Right ventricle myocardium superior (tissue), 1 donor: ENCODE measurements at places on chromosomes 12 and 14. TPM values are rescaled to one million over a fixed set of nuclear protein-coding genes. Genes with fewer than 3 reads are reported as not detected.

DNA sequence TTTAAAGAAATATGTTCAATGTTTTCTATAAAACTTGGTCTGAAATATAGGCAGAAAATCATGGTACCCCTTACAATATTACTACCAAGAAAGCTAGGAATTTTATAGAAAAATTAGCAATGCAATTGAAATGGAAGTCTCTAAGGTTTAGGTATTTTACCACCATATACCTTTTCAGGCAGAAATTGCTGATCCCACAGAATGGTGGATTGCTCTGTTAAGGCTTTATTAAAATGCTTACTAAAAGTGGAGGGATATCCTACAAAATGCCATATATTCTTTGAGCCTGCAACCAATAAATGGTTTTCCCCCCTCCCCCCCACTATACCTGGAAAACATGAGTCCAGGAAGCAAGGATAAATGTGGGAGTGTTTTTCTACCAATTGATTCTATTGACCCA lies 718.1 kb upstream of the NOVA1 start:
- no peak for DNase-seq

CLEC9A gene
- total RNA-seq, result not detected

DNA sequence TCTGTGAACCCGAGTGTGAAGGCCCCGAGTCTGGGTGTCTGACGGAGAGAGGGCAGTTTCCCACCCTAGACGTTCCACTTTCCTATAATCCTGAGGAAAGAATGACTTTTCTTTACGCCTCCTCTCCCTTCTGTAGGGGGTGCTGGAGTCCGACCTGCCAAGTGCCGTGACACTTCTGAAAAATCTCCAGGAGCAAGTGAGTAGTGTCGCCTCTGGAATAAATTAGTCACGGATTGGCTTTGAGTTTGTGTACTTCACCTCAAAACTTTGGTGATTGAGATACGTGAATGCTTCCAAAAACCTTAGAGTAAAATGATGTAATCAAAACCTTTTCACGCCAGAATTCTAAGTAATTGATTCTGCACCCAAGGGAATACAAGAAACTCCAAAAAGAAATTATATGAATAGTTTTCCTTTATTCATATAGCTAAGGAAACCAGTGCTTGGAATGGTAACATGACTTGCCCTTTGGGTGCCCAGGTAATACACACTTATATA lies 452 bp downstream of the NGDN start:
- no peak for DNase-seq

GRCh38 chr12:80353254-80353653 lies 90.8 kb upstream of the PTPRQ start:
- no peak for DNase-seq

GRCh38 chr14:73025544-73025943 lies 1.4 kb downstream of the ZFYVE1 start:
- no peak for DNase-seq

DNA sequence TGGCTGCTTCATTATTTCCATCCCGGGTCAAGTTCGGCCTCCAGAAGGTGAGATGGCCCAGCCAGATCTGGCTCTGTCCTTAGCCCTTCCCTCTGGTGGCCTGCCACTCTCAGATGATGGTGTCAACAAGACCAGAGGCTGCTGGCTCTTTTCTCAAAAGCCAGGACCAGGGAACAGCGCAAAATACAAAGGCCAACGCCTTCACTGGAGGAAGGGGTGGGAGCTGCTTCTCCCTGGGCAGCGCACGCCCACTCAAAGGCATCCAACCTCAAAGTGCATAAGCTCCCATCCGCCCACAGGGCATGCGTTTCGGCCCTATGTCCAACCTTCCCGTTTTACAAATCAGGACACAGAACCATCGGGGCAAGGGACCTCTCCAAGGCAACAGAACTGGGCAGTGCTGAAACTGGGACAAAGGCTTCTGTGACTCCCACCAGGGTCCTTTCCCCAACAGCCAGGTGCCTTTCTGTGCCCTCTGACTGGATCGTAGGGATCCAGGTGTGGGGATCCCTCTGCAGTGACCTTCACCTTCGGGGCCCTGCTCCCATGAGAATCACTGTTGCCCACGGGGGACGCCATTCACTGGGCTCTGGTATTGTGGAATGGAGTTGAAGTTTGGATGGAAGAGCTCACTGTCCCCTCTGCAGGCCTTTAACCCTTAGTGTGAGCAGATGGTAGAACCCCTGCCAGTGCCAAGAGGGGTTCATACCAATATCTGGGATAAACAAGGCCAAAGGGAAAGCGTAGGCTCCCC lies 76.8 kb downstream of the NINJ2 start:
- peak; percentile 14 for DNase-seq

DNA sequence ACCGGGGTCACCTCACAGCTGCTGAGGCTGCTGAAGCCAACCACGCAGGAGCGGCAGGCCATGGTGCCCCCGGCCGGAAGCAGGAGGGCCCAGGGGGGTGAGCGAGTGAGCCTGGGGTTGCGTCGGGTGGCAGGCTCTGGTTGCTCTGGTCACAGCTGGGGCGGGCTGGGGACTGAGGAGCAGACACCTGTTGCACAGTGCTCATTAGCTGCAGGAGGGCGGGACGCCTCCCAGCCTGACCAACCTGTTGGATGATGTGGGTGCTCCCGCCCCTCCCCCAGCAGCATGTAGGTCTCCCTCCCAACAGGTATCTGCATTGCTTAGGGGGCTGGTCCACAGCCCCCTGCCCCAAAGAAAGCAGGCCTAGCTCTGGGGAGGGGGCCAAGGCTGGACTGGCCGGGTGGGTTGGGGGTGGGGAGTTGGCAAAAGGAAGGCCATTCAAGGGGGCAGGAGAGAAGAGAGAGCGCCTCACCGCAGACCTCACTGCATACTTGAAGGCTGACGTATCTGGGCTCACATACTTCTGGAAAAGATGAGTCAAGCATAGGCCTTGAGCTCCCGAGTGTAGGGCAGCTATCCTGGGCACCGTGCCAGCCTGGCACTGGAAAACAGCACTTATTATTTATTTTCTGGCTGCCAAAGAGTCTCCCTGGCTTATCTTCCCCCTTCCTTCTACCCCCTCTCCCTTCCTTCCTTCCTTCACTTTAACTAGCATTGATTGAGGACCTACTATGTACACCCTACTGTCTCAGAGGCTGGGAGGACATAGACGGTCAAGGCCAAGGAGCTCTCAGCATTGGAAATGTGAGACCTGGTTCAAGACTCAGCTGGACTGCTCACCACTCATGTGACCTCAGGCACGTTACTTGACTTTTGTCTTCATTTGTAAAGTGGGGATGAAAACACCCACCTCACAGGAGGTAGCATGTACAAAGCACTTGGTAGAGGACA lies at the start of gene KRT80:
KRT80 (minus strand) TSS at position 174 of the 951 bp plus-strand sequence; CDS start at position 62, 112 bp downstream.
- DNase-seq, result peak; percentile 90

DNA sequence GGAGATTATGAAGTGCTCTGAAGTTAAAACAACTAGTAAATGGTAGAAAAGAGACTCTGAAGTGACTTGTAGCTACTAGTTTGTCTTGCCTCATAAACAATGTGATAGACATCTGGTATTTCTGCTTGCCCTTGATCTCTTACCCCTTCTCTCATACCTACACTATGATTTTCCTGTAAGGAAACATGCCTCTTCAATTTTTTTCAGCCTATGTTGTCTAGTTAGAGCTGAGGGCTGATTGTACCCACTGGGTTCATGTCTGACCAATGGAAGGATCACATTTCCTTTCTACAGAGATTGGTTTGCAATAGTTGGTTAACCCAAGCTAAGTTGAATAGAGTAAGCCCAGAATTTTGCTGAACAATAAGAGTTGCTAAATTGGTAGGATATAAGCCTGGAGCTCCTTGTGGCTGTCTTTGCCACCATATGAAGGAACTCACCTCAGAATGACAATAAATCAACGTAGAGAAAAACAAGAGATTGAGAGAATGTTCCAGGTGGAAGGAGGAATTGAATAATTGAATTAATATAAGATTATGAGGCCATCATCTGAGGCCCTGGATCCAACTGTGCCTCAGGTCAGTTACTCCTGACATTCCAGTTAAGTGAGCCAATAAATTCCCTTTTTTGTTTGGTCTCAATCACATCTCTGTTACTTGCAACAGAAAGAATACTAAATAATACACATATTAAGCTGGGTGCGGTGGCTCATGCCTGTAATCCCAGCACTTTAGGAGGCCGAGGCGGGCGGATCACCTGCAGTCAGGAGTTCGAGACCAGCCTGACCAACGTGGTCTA lies 346.4 kb downstream of the ZFP36L1 start:
- DNase-seq, result no peak

DNA sequence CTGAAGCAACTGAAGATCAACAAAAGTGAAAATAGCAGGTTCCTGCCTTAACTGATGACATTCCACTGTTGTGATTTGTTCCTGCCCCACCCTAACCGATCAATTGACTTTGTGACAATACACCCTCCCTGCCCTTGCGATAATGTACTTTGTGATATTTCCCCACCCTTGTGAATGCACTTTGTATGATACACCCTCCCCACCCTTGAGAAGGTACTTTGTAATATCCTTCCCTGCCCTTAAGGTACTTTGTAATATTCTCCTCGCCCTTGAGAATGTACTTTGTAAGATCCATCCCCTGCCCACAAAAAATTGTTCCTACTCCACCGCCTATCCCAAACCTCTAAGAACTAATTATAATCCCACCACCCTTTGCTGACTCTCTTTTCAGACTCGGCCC lies 41.4 kb downstream of the BCAT1 start:
- no peak for DNase-seq

- no peak for DNase-seq
Measured at GRCh38 chr12:103128862-103129501, 171.5 kb downstream of the ASCL1 start.

DNA sequence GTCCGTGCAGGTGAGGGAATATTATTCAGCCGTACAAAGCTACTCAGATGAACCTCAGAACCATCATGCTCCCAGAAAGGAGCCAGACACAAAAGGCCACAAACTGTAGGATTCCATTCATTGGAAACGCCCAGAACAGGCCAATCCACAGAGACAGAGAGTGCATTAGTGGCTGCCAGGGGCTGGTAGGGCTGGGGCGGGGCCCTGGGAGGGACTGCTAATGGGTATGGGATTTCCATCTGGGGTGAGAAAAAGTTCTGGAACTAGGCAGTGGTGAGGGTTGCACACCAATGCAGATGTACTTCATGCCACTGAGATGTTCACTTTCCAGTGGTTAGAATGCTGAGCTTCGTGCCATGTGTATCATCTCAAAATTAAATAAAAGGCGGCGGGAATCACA lies 101.1 kb downstream of the RFLNA start:
- no peak for DNase-seq

SLC25A47 gene
- total RNA-seq, result not detected

GRCh38 chr12:2138871-2139308 lies 86.1 kb downstream of the CACNA1C start:
- DNase-seq, result no peak

GRCh38 chr12:546265-546919 lies 86.7 kb downstream of the B4GALNT3 start:
- no peak for DNase-seq

TNS2 gene
- total RNA-seq, result 107 TPM

GRCh38 chr12:75759196-75759595 lies 247.8 kb upstream of the KRR1 start:
- DNase-seq, result no peak

- DNase-seq, result no peak
Measured at GRCh38 chr14:52044791-52045522, 23.9 kb downstream of the NID2 start.

GRCh38 chr14:64520699-64521098 lies 16.1 kb downstream of the ZBTB1 start:
- no peak for DNase-seq

CD163 gene
- 72.0 TPM for total RNA-seq

DNA sequence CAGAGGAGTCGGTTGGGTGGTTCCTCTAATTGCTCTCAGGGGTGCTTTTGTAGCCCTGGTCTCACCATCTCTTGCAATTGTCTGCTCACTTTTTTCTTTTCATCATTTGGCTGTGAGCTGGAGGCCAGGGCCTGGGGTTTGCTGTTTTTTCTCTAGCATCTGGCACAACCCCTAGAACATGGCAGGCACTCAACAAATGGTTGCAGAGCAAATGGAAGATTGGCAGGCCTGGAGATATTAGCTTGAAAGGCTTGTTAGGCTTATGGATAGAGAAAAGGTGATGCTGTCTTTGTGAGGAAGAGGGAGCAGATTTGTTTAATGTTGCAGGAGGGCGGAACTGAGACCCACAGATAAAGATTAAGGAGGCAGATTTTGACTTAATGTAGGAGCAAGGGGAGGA lies 47.0 kb downstream of the GALNT8 start:
- DNase-seq, result no peak

OTOGL gene
- 0.19 TPM for total RNA-seq

ADCY4 gene
- 20.6 TPM for total RNA-seq

LRP1 gene
- total RNA-seq, result 121 TPM

DNA sequence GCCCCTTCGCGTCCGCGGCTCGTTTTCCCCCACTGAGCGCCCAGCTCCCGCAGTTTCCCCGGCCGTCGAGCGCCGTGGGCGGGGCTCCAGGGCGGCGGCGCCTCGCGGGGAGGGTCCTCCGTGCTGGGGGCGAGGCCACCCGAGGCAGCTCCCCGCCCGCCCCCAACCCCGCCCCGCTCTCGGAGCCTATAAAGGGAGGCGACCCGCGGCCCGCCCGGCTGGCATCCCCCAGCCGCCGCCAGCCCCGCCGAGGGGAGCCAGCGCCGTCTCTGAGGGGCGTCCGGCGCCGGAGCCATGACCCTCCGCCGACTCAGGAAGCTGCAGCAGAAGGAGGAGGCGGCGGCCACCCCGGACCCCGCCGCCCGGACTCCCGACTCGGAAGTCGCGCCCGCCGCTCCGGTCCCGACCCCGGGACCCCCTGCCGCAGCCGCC lies at the start of gene TAMALIN:
TAMALIN (plus strand) TSS at position 221 of the 432 bp plus-strand sequence; CDS start at position 295, 74 bp downstream.
- DNase-seq, result peak; percentile 86

GRCh38 chr12:93521225-93522080 lies 51.0 kb upstream of the SOCS2 start:
- DNase-seq, result no peak

GRCh38 chr12:120468325-120468820 lies 1.2 kb downstream of the SRSF9 start:
- DNase-seq, result peak; percentile 50

GRCh38 chr12:94831081-94831751 lies 172.3 kb downstream of the NDUFA12 start:
- no peak for DNase-seq

KLRC1 gene
- total RNA-seq, result not detected

GRCh38 chr12:54725233-54725843 lies 77.2 kb upstream of the DCD start:
- no peak for DNase-seq

GRCh38 chr12:51320695-51321320 lies 3.2 kb downstream of the BIN2 start:
- DNase-seq, result no peak

LRRK2 gene
- total RNA-seq, result 7.4 TPM

CLEC2A gene
- total RNA-seq, result not detected

DNA sequence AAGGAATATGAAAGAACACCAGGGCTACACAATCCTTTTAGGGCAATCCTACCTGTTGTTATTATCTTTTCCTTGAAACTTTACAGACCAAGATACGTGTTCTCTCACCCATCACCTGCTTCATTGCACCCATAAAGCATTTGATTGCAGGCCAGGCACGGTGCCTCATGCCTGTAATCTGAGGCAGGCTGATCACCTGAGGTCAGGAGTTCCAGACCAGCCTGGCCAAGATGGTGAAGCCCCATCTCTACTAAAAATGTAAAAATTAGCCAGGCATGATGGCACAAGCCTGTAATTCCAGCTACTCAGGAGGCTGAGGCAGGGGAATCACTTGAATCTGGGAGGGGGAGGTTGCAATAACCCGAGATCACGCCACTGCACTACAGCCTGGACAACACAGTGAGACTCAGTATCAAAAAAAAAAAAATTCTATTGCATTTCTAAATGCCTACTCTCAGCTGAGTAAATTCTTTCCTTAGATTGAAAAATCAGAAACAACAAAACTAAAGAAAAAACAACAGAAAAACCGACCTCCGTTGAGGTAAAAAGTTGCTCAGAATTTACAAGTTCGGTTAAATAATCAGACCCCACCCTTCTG lies 183.7 kb upstream of the TMEM132C start:
- no peak for DNase-seq
